ENCODE measurements at places on chromosomes 5 and 9.

- no peak for DNase-seq
Observed at GRCh38 chr9:120265791-120266190, 314.2 kb downstream of the CDK5RAP2 start.

DNA sequence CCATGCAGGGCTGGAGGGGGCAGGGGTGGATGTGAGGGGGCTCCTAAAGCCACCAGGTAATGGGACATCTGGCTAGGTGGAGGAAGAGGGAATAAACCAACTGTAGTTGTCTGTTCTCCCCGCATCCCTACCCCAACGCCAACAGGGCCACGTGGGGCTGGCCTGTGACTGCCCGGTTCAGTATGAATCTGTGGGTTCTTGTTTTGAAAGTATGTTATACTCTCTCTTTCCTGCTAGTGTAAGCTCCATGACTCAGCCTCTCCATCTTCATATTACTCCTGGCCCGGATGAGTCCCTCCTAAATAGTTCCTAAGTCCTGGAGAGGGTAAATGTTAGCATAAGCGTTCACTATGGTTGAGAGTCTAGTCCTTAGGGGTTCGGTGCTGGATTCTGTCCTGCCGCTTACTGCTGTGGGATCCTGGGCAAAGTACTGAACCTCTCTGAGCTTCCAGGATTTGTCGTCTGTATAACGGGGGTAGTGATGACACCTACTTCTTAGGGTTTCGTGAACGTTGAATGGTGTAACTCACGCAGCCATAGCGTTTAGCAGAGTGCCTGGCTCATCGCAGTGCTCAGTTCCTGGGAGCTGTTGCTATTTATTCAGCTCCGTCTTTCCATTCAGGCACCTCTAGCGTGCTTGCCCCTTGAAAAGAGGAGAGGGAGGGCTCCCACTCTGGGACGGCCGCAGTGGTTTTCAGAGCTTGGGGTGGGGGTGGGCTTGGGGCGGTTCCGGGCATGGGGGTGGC lies 28.8 kb downstream of the LHX2 start:
- peak; percentile 64 for DNase-seq

- DNase-seq, result no peak
Observed at GRCh38 chr5:103360475-103360874, 101.9 kb downstream of the MACIR start.

GRCh38 chr5:167348251-167348926 lies 943.1 kb upstream of the WWC1 start:
- DNase-seq, result no peak

DNA sequence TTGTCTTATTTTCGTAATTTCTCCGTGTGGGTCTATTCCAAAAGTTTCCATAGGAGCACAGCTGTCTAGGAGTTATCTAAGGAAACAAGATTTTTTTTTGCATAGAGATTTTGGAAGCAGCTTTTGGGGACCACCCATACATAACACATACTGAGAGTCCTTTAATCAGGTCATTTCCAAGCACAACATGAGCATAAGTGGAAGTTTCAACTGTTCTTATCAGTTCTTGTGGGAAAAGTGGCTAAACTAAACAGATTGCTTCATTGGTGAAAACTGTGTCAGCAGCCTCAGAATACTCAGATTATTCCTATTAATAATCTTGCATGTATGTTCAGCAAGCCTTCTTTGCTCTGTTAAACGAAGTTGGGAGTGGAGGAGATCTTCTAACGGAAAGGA lies 153.6 kb upstream of the TYRP1 start:
- no peak for DNase-seq

DNA sequence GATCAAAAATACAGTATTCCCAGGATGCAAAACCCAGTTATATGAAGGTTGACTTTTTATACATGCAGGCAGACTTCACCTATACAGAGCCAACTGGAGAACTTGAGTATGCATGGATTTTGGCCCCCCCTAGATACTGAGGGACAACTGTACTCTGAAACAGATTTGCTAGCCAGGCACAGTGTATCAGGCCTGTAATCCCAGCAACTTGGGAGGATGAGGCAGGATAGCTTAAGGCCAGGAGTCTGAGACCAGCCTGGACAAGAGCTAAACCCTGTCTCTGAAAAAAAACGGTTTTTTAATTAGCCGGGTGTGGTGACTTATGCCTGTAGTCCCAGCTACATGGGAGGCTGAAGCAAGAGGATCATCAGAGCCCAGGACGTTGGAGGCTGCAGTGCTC lies 21.9 kb downstream of the PTBP3 start:
- no peak for DNase-seq

DNA sequence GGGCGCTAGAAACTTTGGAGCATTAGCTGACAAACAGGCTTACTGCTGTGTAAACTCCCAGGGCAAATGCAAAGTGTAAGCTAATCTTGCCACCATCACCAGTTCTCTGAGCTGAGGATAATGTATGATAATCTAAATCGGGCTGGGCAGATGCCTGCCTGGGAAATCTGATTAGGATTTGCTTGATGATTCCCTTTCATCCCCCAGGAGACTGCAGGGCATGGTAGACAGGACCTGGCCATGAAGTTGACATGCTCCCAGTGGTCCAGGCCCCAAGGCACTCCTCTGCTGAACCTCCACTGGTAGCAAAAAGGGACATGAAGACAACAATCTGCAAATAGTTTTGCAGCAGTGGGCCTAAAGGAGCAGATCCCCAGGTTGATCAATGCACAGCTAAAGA lies 317.5 kb downstream of the SPOCK1 start:
- no peak for DNase-seq

DNA sequence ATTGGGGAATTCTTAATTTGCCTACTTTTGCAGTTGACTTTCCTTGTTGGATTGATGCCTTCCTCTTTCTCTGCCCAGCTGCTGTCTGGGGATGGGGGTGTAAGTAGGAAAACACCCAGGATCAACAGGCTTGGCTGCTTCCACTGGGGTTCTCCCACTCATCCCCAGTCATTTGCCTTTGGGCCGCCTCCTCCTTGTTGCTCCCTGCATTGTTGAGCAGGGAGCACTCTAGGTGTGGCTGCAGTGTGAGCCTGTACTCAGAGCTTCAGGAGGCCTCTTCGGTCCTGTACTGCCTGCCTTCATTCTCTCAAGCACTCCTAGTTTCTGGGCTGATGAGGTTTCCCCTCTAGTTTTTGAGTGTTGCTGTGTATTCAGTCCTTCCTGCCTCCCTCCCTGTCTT lies 12.1 kb downstream of the RHOBTB3 start:
- DNase-seq, result no peak

DNA sequence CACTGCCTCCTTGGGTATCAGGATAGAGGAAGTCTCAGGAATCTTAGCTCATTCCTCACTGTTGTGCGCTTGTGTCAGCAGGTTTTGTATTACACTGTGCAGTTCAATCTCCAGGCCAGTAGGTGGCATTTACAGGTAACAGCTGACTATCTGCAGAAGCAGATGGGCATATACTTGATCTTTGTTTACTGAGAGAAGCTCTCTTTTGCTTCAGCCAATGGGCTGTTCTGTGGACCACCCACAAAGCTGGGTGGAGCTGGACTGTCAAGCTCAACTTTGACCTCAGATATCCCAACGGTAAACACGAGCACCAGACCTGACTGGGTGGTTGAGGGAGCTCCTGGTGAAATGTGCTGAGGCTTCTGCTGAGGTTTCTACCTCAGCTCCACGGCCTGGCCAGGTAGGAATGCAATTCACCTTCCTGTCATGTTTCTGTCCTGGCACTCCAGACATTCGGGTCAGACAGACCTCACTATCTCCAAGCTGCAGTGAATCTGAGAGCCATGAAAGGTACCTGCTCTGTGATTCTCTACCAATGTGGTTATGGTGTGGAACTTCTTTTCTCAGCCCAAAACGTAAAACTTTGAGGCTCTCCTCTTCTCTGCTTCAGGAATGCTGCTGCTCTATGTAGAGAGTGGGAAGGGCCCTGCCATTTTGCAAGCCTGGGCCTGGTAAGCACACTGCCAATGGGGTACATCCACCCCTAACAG lies 167.9 kb upstream of the ACTBL2 start:
- DNase-seq, result peak; percentile 47

DNA sequence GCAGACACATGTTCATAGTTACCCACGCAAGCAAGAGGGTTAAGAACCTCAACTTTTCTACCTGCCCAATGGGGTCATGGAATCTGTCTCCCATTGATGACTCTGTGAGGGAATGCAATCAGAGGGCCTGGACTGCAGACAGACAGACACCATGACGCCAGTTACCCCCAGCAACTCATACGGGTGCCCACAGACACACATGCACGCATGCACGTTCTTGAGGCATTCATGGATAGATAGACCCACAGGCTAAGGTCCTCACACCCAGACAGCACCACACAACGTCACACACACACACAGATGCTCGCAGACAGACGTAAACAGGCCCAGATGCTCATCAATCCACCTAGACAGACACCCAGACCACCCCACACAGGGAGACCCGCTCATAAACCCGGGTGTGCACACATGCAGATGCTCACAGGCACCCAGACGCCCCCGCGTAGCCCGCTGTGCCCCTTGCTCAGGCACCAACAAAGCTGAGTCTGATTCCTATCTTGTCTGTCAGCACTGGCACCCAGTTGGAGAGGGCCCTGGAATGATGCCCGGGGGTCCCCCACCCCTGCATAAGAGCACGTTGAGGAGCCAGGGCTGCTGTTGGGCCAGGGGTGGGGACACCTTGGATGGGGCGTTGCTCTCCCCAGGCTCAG lies 23.6 kb downstream of the LHX2 start:
- no peak for DNase-seq

DNA sequence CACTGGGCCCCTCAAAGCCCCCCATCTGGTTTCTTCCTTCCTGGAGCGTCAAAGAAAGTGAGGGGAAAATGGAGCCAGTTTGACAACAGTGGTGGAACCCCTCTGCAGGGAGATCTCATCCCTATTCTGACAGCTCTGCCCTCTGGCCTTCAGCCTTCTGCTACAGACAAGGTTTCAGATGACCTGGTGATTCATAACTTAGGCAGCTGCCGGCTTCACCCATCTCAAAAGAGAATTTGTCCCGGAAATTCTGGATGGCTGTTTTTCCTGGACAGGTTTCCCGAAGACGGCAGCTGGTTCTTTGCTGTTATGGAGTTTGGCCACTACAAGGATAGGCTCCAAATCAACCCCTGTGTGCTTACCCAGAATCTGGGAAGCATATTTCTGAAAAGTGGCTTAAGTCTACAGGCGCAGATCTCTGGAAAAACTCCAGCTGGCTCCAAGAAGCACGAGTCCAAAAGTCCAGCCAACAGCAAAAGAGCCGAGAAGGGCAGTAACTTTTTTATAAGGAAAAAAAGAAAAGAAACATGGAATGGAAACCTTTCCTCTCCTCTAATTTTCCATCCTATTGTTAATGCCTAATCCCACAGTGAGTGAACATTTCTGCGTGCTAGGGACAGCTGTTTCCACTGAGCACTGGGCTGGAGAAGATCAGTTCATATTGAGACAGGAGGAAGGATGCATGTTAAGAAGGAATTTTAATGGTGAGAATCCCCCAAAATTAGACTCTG lies 54.5 kb downstream of the ZNF366 start:
- peak; percentile 78 for DNase-seq

DNA sequence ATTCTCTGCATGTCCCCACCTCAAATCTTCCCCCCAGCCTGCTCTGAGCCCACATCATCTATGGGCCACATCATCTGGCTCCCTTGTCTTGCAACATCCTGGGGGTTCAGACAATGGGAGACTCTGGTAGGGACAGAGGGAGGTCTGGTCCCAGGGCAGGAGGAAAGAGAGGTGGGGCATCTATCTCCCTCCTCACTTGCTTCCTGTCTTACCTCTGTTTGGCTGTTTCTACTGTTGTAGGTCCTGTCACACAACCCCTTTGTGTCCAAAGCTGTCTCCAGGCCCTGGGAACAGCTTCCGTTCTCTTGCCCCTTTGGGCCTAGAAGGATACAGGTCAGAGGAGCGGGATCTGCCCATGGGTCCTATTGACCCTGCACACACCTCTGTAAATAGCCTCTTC lies 227.2 kb downstream of the NSG2 start:
- no peak for DNase-seq

GRCh38 chr9:74887981-74888370 lies 255 bp upstream of the TRPM6 start:
- DNase-seq, result no peak

DNA sequence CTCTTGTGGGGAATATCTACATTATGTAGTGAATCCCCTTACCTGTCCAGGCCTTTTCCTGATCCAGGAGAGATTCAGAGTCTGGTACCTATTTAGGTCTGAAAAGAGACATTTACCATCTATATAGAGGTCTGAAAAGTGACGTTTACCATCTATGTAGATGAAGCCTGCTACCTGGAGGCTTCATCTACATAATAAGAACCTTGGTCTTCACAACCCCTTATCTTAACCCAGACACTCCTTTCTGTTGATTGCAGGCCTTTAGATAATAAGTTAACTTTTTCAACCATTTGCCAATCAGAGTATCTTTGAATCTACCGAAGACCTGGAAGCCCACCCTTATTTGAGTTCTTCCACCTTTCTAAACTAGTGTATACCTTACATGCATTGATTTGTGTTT lies 113.0 kb upstream of the DMRT1 start:
- no peak for DNase-seq

DNA sequence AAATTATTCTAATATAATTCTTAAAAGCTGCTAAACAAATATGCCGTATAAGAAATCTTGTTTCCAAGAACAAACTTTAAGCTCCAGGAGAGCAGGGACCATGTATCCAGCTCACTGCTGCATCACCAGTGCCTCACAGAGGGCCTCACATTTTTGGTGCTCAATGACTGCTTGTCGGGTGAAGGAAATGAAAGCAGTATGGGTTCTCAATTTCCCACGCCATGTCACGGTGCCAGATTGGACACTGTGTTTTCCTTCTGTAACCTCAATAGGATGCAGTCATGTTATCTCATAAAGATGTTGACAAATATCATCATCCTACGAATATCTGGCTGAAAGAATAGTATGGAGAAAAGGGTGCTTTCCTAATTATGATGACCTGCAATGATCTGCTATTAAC lies 64.7 kb downstream of the POU5F2 start:
- DNase-seq, result no peak

GRCh38 chr5:135326296-135327254 lies 72.5 kb downstream of the MACROH2A1 start:
- DNase-seq, result no peak

GRCh38 chr5:122978644-122979297 lies 57.8 kb downstream of the PPIC start:
- no peak for DNase-seq

- DNase-seq, result no peak
Observed at GRCh38 chr9:75190762-75191161, 102.4 kb downstream of the OSTF1 start.

DNA sequence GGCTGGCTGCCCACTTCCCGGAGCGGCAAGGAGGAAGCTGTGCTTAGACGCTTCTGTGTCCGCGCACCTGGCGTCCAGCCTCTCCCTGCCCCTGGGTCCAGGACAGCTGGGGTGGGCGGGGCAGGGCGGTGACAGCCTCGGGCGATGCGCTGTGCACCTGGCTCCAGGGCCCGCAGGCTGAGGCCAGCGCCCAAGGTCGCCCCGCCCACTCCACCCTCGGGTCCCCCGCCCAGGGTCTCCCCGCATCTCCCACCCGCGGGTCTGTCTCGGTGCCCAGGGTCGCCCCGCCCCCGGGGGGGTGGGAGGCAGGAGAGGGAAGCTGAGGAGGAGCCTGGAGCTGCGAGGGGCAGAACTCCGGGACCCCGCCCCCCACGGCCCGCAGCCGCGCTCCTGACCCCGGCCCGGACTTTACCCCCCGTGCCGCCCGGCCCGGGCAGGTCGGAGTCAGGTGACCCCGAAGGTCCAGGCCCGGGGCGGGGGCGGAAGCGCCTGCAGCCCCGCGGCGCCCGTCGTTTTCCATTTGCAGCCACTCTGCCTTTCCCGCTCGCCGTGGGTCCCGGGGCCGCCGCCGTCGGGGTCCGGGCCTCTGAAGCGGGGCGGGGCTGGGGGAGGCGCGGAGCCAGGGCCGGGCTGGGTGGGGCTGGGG lies at the start of gene ENTPD8:
ENTPD8 (minus strand) TSS at position 69 of the 646 bp plus-strand sequence. CDS start 3,072 bp downstream, outside the sequence.
- no peak for DNase-seq

GRCh38 chr9:127873886-127874285 lies 3.6 kb downstream of the AK1 start:
- DNase-seq, result no peak
